ENCODE measurements at places on chromosomes 5 and 9. TPM values are rescaled to one million over a fixed set of nuclear protein-coding genes. Genes with fewer than 3 reads are reported as not detected.

KIF12 gene
- not detected for total RNA-seq

ROR2 gene
- total RNA-seq: 4.2 TPM

RPL12 gene
- 1,305 TPM for total RNA-seq

ACTBL2 gene
- not detected for total RNA-seq

IZUMO3 gene
- not detected for total RNA-seq

ABLIM3 gene
- total RNA-seq: 15.1 TPM

LCN9 gene
- total RNA-seq: not detected

FAM221B gene
- not detected for total RNA-seq

ZNG1A gene
- 25.1 TPM for total RNA-seq

RECK gene
- 14.6 TPM for total RNA-seq

ADAMTSL2 gene
- 4.7 TPM for total RNA-seq

AK8 gene
- 0.52 TPM for total RNA-seq

IL5 gene
- total RNA-seq: not detected
